ENCODE measurements at places on chromosomes 1 and 21.

- no peak for DNase-seq
Observed at GRCh38 chr1:39187275-39188046, 17.0 kb upstream of the MACF1 start.

- DNase-seq, result no peak
Observed at GRCh38 chr1:160522622-160523345, at the start of gene SLAMF6. SLAMF6 (minus strand) TSS chr1:160523255; CDS start chr1:160523192, 63 bp downstream.

- no peak for DNase-seq
Observed at GRCh38 chr21:41866274-41866809, 12.8 kb downstream of the PRDM15 start.

GRCh38 chr1:50880373-50880772, 79.7 kb downstream of the FAF1 start:
- no peak for DNase-seq

DNA sequence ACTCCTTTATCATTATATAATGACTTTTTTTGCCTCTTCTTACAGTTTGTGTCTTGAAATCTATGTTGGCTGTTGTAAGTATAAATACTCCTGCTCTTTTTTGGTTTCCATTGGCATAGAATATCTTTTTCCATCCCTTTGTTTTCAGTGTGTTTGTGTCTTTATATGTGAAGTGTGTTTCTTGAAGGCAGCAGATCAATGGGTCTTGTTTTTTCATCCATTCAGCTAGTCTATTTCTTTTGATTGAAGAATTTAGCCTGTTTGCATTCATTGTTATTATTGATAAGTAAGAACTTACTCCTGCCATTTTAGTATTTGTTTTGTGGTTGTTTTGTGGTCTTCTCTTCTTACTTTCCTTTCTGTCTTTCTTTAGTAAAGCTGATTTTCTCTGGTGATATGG, 322.8 kb downstream of the PLA2G4A start:
- no peak for DNase-seq

- no peak for DNase-seq
Observed at GRCh38 chr21:42784276-42784675, 95.1 kb downstream of the WDR4 start.

- no peak for DNase-seq
Observed at GRCh38 chr21:36155603-36156338, 853 bp upstream of the DOP1B start.

DNA sequence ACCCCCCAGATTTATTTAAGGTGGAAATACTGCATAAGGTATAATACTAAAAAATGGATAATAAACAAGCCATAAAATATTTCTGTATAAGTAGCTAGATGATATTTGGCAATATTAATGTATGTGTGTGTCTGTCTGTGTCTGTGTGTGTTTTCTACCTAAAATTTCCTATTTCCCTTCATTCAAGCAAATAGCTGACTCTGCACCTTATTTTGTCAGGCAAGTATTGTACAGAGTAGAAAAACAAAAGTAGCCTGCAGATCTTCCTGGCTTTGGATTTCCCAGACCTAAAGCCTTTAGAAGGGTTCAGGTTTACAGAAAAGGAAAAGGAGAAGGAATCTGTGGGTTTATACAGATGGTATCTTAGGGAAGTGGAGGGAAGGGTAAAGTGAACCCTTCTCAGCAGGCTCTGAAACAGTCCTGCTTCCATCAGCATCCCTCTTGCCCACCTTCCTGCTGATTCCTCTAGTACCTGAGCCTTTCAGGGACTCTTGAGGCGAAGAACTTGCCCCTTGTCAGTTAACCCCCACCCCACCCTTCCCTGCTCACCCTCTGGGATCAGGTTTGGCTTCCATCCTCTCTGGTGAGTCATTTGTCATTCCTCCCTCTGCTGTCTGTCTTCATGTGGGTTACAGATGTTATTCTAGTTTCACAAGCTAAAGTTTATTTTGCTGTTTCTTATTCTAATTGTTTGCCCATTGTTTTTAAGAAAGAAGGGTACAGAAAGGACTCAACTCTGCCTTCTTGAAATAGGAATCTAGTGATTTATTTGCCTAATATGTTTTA, 21.7 kb upstream of the RGS16 start:
- no peak for DNase-seq

DNA sequence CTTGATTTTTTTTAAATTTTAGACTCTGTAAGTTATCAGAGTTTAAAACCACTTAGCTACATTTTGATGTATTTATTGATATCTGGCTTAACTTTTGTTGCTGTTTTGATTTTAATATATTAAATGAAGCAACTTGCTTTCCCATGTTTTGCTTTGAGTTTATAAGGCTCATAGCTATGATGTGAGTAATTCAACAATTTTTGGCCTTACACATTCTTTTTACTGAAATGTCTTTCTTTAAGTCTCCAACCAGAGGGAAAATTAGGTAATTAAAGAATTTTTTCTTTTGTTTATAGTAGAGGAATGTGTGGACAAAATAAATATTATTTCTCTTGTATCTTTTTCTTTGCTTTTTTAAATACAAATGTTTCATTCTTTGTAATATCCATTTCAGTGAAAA, 258.3 kb upstream of the ADAMTS5 start:
- DNase-seq, result no peak

DNA sequence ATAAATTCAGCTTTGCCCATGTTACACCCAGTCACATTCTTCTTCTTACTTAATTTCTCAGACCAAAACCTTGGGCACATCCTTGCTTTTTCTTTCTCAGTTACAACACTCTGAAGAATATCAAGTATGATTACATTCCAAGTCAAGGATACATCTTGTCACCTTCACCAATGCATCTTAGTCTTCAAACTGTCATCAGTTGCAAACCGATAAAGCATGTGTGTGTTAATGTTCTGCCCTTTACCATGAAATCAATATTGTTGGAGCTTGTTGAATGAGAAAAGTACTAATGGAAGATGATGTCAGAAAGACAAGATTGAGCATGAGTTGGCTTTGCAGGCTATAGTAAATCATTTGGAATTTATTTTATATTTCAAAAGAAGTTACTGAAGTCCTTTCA, 764.6 kb downstream of the NCAM2 start:
- DNase-seq, result no peak

DNA sequence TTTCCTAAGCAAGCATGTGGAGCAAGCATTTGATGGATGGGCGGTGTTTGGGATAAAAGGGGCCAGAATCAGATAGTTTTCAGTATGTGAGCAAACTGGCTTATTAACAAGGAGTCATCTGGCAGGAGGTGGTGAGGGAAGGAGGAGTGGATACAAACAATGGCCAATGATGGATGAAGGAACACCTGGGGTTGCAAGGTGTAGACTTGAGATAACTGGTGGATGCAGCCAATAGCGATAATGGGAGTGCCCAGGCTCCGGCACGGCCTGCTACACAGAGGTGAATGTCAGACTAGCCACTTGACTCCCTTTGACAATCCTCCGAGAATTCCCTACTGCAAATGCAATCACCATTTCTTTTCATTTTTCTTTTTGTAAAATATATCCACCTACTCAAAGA, 41.7 kb downstream of the C8B start:
- DNase-seq, result no peak

DNA sequence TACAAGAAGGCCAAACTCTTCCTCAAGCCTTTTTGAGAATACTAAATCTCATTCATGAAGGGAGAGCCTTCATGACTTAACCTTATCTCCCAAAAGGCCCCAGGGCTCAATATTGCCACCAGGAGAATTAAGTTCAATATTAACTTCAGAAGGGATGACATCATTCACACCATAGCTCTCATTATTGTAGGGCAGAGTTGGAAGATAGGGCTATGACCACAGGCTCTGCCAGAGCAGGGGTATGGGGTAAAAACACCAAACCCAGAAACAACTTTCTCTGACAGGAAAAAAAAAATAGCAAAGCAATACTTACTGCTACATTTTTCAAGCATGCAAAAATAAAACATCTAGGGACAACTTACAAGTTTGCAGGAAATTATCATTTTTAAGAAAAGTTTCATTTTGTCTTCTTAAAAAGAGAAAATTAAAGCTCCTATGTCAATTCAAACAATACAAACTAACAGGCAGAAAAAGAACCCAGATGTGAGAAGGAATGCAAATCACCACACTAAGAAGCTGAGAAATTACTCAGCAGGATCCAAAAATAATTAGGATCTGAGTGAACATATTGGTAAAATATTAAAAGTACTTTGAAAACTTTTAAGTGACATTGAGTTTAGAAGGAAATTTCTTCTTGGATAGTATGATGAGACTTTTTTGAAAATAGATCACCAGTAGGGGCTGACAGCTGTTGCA, 1156.5 kb downstream of the NCAM2 start:
- DNase-seq, result no peak

- DNase-seq, result no peak
Observed at GRCh38 chr1:235954306-235955283, 87.9 kb upstream of the LYST start.

DNA sequence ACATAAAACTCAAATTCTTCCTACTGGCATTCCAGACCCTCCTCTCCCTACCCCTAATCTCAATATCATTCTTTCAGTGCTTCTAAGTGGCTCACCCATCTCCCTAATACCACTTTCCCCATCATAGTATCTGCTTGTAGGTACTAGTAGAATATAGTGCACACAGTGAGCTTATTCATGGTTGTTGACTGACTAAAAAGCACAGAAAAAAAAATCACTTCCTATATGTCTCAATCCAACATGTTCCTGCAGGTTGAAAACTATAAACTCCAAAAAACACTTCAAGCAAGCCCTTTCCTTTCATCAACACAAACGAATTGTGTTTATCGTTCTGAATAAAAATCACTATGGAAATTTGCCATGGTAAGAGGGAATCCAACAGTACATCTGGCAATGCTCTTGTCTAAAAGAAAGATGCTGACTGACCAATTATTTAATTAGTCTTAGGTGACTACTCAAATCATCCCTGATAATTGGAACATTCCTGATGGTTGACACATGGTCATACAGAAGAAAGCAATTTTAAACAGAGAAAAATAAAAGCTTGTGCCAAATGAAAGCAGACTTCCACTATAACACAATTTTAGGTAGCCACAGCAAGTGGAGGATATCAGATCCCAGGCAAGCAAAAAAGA, 87.1 kb downstream of the NDUFS5 start:
- no peak for DNase-seq

GRCh38 chr1:25019337-25020172, 89.5 kb upstream of the RUNX3 start:
- DNase-seq, result no peak

DNA sequence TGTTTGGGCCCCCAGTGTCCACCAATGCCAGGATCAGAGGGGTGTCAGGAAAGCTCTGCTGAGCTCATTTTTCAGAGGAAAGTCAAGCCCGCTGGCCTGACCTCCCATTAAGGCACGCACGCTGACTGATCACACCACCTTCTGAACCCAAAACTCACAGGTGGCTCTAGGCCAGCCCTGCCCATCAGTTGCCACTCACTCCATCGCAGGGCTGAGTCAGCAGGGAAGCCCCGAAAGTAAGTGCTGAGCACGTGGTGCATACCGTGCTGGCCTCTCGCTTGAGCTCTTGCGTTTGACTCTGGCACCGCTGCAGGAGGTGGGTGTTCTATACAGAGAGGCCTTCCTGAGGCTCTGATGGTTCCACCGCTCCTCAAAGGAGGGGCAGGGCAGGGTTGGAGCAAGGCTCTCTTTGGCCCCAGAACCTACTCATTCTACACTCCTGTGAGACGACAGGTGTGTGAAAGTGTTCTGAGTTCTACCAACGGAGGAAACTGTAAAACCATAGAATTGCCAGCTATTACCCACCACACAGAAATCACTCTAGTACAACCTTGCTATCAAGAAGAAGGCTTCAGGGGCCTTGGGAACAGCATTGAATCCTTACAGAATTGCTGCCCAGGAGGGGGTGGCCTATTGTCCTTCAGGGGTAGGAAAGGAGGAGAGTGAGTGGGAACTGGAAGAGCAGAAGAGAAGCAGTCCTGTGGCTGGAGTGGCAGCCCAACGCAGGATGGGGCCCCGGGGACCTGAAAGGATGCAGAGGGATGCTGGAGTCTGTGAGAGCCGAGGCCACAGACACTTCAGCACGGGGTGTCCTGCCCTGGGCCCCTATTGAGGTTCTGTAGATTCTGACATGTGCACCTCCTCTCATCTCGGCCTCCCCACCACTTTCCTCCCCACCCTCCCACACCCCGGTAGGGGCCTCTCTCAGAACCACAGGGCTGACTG, 214.7 kb upstream of the EDN2 start:
- no peak for DNase-seq

DNA sequence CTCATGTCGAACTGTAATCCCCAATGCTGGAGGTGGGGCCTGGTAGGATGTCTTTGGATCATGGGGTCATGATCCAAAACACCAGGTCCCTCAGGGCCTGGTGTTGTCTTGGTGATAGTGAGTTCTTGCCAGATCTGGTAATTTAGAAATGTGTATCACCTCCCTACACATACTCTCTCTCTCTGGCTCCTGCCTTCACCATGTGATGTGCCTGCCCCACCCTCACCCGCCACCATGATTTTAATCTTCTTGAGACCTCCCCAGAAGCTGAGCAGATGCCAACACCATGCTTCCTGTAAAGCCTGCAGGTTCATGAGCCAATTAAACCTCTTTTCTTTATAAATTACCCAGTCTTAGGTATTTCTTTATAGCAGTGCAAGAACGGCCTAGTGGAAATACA, 136.4 kb downstream of the NR5A2 start:
- no peak for DNase-seq

DNA sequence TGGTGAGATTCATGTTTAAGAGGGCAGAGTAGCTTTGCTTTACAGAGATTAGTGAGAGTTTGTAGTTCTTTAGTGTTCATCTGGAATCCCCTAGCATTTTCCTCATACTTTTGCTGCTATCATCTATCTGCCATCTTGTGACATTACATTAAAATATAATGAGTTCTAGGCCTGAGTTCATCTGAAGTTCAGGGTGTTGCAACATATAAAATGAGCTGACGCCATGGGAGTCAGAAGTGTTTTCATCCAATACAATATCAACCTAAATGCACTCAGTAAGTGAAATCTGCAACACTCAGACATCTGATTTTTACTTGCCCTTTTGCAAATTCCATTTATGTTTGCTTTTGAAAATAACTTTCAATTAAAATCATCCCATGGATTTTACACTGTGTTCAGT, 153.8 kb downstream of the NTNG1 start:
- no peak for DNase-seq

DNA sequence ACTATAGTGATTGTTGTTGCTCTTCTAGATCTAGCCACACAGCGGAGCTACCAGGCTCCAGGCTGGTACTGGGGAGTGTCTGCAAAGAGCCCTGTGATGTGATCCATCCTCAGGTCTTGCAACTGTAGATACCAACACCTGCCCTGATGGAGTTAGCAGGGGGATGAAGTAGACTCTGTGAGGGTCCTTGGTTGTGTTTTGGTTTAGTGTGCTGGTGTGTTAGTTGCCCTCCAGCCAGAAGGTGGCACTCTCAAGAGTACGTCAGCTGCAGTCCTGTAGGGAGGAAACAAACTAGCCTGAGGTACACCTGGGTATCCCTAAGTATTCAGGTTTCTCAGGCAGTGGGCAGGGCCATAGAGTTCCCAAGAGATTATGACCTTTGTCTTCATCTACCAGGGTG, 81.2 kb upstream of the TMPRSS2 start:
- DNase-seq, result no peak

- no peak for DNase-seq
Observed at GRCh38 chr1:43034195-43034658, 75.6 kb upstream of the SLC2A1 start.

All from stimulated activated CD4-positive, alpha-beta T cell treated with anti-CD3 and anti-CD28 coated beads, Interleukin-15, amount 100 ng/mL, for 1 hour (primary cell).